Activated CD4-positive, alpha-beta T cell treated with anti-CD3 and anti-CD28 coated beads for 4 hours (primary cell): ENCODE measurements at places on chromosomes 3 and 15.

DNA sequence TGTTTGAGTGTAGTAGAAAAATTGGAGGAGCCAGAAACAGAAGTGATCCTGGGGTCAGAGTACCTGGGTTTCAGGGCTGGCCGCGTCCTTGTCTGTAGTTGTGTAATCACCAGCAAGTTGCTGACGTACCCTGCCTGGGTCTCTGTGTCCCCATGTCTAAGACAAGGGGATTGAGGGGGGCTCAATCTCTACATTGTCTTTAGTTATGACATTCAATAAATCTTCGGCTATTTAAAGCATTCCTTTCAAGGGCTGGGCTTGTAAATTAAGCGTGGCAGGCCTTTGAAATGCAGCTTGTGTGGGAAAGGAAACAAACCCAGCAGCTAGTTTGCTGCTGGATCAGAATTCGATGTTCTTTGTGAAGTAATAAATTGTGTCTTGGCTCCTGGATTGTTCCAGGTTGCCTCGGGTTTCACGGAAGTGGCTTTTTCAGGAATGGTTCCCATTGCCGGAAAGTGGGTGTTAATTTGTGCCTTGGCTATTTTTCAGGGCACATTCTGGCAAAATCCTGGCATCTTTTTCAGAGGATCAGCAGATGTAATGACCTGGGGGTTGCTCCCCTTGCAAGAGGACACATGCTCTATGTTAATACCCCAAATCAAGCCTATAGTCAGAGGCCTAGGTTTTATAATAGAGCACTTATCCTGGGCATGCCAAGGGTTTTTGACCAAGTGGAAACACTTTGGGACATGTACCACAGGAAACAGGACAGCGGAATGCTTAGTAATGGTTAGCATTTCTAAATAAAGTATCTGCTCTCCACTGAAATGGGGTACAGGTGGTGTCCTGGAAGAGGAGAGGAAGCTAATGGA is 294.8 kb upstream of the NR2E3 start:
- no peak for DNase-seq

DNA sequence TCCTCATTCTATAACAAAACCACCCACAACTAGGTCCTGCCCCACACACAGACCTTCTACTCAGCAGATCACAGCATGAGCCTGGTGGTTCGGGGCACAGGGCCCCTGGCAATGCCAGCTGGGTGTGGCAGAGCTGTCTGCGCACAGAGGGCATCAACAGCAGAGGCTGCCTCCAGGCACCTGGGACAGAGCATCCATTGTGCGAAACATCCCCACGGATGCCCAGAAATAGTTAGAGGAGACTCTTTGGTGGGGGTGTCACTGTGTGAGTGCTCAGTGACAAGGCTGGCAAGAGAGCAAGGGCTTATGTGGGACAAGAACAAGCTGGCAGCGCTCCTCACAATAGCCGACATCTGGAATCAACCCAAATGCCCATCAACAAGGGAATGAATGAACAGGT is 487.4 kb upstream of the PROK2 start:
- no peak for DNase-seq

DNA sequence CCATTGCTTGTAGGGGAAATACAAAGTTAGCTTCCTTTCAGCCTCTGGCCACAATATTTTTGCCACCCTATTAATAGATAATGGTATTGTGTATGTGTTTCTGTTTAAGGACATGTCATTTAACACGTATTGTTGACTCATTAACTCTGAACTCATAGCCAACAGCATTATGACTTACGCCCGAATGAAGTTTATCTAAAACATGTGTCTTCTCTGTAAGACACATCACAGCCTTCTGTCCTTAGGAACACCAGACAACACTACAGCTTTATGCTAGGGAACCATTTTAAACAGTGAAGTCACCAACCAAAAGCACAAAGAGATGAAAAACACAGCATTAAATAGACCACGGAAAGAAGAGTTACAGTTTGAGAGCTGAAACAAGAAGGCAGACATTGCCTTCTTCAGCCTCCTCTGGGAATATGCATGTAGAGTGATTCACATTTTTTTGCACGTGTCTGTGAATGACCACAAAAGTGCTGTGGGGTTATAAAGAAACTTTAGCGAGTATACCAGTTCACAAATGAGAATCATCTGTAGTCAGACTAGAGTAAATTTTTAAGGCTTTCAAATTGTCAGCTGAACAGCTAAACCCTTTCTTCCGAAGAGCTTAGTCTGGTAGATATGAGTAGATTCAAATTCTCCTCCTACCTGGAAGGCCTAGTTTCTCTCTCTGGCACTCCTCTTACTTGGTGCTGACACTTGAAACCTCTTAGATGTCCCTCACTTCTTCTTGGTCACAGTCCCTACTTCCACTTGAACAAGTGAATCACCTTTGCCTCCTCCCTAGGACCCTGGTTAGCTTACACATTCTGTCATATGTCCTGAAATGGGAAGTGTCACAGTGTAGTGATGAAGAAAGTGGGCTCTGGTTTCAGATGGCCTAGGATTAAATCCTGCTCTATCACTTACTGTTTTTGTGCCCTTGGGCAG is 32.2 kb downstream of the MCTP2 start:
- DNase-seq: no peak

DNA sequence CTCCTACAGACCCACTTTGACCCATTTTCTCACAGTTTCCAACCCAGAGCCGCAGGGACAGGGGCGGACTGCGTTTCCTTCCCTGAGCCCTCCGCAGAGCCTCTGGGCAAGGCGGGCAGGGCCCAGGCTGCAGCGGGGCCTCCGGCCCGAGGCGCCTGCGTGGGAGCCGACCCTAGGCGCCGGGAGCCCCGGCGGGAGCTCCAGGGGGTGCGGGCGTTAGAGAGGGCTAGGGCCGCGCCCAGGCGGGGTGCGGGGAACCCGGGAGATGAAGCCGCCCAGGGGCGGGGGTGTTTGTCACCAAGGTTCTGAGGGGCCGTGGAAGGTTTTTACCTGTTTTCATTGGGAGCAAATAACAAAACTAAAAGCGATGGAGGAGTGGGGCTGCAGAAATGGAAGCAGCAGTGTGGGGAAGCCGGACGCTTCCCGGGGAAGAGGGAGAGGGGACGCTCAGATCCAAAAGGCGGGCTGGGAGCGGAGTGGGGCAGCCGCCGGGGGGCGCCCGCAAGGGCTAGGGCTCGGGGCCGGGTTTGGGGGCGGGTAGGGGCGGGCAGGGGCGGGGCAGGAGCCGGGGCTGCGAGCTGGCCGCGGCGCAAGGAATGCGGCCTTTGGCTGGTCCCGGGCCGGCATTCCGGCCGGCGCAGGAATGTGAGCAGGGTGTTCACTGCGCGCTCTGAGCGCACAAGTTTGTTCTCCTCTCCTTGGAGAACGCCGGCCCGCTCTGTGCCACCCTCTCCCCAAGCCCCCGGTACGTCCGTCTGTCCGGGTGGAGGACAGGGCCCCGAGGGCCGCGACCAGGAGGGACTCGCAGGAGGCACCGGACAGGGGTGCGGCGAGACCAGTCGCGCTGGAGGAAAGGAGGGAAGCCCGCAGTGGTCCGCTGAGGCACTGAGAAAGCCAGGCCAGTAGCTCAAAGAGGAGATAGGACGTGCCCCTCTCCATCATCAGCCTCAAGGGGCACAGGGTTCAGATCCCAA is 61.1 kb downstream of the AMOTL2 start:
- DNase-seq: no peak

GRCh38 chr3:168288511-168289401 is 193.0 kb upstream of the GOLIM4 start:
- no peak for DNase-seq

GRCh38 chr15:84765675-84766074 is 17.3 kb downstream of the ZNF592 start:
- no peak for DNase-seq

- no peak for DNase-seq
Observed at GRCh38 chr3:46399557-46399956, 7.3 kb downstream of the CCR5AS start.

DNA sequence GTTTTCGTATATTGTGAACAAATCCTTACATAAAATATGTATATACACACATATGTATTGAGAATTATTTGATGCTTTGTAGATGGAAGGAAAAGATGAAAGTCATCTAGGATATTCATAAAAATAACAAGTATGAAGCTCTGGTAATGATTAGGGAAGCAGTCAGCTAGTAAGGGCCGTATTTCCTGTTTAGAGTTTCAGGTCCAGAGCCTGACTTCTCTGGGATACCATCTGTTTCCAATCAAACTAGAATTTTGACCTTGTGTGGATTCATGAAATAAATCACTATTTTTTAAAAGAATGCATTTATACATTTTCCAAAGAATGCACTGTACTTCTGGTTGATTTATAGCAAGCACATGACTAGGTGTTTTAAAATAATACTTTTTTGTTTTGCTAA is 156.1 kb upstream of the CGNL1 start:
- DNase-seq: no peak

- DNase-seq: no peak
Observed at GRCh38 chr15:43998607-43999006, 171.8 kb downstream of the WDR76 start.

- no peak for DNase-seq
Observed at GRCh38 chr3:184741259-184741556, 29.3 kb upstream of the MAGEF1 start.

DNA sequence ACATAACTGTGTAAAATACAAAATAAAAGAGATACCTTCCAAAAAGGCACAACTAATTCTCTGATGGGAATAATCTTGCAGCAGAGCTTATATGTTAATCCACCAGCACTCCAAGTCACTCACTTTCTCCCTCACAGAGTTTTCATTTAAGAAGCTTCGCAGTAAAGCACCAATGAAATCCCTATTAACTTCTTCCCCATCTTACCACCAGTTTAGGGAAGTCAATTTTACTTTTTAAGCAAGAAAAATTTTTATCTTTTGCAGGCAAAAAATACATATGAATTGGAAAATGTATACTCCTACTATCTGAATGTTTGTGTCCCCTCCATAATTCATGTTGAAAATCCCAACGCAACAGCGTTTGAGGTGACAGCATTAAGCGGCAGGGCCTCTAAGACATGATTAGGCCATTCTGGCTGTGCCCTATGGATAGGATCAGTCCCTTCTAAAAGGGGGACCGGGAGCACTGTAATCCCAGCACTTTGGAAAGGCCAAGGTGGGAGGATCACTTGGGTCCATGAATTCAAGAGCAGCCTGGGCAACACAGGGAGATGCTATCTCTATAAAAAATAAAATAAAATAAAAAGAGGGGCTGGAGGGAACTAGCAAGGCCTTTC is 435.8 kb downstream of the SHQ1 start:
- no peak for DNase-seq

DNA sequence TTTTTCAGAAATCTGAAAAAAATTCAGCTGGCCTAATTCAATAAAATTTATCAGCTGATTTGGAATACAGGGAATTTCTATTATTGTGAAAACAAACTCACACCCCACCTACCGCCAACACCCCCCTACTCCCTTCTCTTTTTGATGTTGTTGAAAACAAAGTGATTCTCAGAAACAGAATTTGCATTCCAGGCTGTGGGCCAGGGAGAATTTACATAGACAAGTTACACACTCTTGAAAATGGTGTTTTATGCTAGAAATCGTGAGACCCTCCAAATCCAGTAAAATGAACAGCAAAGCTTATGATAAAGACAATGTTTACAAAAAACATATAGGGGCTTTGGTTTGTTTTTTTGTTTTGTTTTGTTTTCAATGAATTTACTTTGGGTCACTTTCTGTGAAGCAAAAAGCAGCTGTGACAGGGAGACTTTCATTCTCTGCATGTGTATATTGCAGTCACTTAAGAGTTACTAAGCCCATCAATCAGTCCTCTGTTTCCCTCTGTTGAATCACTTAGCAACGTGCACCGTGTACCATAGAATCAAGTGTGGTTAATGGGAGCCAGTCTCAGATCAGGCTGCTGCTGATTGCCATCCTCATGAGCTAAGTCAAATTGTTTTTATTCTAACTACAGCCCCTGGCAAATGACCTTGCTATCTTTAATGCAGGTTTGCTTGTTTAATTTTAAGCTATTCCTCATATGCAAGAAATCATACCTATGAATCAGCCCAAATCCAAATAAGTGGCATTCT is 159.8 kb downstream of the ALCAM start:
- DNase-seq: no peak

DNA sequence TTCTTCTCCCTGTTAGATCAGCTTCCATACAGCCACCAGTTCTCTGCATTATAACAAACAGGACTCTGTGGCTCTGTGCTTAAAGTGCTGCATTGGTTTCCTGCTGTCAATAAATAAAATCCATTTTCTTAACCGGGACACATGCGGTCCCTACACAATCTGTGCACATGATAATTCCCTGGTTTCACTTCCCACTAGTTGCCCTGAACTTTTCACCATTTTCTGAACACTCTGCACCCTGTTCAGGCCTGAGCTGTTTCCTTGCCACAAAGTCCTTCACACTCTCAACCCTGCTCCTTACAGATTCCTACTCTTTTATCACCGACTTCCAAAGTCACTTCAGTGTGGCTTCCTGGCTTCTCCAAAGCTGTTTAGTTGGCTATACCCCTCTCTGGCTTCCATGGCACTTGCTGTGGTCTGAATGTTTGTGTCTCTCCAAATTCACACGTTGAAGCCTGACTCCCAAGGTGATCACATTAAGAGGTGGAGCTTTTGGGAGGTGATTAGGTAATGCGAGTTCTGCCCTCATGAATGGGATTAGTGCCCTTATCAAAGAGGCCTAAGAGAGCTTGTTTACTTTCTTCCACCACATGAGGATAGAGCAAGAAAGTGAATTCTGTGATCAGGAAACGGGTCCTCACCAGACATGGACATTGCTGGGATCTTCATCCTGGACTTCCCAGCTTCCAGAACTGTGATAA is 233.4 kb downstream of the CHST2 start:
- no peak for DNase-seq

GRCh38 chr3:74145277-74145676 is 469.2 kb downstream of the CNTN3 start:
- no peak for DNase-seq

DNA sequence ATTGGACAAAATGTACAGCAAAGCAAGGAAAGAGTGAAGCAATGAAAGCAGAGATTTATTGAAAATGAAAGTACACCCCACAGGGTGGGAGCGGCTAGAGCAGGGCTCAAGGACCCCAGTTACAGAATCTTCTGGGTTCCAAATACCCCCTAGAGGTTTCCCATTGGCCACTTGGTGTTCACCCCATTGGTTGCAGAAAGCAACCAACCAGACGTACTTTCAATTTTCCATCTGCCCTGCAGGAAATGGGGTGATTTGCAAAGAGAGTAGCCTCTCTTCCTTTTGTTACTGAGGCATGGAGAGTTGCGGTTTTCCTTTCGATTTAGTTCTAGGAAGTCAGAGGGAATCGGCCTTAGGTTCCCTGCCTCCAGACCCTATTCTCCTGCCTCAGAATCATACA is 2.4 kb downstream of the PML start:
- DNase-seq: no peak

- no peak for DNase-seq
Observed at GRCh38 chr3:139088462-139089324, 44.0 kb upstream of the PRR23C start.
